ENCODE measurements at places on chromosomes 13 and 19.

DNA sequence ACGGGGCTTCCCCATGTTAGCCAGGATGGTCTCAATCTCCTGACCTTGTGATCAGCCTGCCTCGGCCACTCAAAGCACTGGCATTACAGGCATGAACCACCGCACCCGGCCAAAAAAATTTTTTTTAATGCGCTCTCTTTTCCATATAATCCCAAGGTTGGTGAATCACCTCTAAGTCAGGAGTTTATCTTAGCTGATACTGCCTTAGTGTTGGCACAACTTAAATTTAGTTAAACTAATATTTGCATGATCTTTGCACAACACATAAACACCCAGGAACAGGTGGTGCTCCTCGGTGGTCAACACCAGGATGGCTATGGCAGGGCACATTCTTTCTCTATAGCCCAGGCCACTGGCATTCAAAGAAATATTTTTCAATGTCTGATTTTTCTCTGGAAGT is 24.1 kb upstream of the PSG7 start:
- DNase-seq, result no peak

- no peak for DNase-seq
These were observed 6.8 kb downstream of the ZNF431 start for GRCh38 chr19:21148681-21149080.

DNA sequence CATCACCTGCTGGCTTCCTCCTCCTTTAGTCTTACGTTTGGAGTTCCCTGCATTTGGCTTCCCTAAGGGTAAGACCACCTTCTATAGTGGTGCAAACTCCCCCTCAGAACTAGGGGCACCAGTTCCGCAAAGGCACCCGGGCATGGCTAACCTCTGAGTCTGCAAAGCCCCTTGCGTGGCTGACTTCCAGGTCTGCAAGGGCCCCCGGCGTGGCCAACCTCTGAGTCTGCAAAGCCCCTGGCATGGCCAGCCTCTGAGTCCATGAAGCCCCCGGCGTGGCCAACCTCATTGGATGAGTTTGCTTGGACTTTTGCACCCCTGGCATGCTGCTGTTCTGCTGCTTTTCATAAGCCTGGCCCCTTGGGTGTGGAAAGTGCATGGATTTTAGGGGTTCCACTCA is 5.1 kb downstream of the MCF2L start:
- no peak for DNase-seq

DNA sequence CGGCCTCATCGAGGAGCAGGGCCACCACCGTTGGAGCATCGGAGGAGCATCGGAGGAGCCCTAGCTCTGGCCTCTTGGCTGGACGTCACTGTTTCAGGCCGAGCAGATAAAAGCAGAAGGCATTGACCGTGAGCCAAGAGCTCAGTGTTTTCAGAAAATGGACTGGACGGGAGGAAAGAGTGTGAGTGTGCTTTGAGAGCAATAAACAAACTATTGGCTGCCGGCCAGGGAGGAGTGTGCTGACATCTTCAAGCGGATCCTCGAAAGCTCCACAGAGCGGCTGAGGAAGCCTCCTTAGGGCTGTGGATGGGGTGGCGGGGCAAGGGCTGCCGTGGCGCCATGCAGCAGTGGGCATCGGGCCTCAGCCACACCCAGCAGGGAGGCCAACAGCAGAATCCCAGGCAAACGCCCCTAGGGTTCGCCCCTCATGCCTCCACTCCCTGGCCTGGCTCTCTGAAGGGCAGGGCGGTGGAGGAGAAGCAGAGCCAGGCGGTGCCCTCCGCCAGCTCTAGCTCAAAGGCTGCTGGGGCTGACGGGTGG is 41.8 kb downstream of the IRS2 start:
- no peak for DNase-seq

DNA sequence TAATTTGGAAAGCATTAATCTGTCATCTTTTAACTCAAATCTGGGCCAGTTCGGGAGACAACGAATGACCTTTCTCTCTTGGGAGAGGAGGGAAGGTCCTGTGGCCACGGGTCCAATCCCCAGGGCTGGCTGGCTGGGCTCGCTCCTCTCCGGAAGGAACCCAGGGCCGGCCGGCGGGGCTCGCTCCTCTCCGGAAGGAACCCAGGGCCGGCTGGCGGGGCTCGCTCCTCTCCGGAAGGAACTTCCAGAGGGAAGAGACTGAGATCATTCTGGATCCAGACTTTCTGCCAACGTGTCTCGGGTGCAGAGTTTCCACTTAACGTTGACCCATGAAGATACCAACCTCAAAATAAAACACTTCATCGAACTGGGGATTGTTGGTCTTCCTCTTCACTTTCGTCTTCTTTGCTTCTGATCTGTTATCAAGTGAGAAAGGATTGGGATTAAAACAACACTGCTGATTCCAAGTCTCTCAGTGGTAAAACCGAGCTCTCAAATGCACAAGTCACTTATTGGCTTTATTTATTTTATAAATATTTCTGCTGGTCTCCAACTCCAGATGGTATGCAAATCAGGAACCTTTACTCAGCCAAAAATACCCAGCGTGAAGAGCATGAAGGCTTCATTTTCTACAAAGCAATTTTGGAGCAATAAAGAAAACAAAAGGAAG is 53.3 kb upstream of the C13orf46 start:
- DNase-seq, result no peak

DNA sequence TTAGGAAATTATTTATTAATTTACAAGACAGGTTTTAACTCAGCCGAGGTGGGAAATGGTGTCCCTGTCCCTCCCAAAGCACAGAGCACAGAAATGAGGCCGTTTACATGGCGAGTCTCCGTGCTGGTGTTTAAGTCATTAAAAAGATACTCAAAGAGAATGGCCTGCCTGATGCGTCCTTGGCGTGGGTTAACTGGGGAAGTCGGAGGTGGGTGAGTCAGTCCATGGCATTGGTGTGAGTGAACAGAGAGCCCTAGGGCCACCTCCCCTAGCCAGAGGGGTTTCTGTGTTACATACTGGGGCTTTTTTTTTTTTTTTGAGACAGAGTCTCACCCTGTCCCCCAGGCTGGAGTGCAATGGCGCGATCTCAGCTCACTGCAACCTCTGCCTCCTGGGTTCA is 3.9 kb downstream of the FEM1A start:
- no peak for DNase-seq

DNA sequence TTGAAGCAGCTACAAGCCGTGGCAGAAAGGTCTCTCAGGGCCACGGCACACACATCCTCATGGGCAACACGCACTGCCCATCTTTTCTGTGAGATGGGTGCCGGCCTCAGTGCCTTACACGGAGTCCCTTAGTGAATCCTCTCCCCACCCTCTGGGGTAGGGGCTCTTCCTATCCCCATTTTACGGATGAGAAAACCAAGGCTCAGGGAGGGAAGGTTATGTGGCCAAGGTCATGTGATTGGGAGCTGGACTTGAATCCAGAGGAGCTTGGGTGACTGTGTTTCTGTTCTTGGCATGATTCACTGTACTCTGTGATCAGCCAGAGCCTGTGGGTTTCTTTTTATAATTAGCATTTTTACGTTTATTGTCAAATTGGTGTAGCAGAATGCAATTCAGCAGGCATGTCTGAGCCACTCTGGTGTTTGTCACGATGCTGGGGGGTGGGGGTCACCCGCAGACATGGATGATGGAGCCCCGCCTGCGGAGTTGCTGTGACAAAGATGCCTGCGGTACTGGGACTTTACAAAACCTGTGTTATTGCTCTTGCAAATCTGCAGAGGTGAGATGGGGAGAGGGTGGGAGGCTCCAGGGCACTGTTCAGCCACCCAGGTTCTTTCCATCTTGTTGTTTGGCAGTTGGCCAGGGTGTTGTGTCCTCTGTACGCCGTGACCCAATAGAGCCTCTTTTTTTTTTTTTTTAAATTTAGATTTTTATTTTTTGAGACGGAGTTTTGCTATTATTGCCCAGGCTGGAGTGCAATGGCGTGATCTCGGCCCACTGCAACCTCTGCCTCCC is 4.5 kb downstream of the SCN1B start:
- no peak for DNase-seq
